Fibroblast of skin of scalp (primary cell): ENCODE measurements at places on chromosomes 1 and 21.

GRCh38 chr1:61221642-61222041 is 139.3 kb downstream of the NFIA start:
- DNase-seq = no peak

DNA sequence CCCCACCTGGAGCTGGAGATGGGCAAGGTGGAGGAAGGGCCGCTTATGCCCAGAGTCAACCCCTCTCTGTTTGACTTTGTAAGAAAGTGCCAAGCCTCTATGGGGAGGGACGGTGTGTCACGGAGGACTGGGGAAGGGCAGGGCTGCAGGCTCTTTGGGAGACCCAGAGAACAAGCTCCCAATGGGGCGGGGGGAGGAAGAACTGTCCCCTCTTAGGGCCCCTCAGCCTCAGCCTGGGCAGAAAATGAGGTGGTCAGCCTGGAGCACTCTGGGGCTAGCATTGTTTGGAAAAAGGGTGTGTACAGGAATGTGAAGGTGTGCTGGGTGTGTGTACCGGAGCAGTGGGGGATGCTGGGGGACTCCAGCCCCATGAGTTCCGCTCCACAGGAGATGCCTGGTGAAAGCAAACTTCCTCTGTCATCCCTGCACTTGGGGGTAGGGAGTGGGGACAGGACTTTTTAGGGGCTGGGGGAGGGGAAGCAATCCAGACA is 1.2 kb upstream of the INAVA start:
- no peak for DNase-seq

GRCh38 chr1:167717351-167717750 is 4.4 kb upstream of the MPZL1 start:
- peak; percentile 50 for DNase-seq

GRCh38 chr1:93140106-93140505 is 40.1 kb downstream of the TMED5 start:
- DNase-seq = no peak

DNA sequence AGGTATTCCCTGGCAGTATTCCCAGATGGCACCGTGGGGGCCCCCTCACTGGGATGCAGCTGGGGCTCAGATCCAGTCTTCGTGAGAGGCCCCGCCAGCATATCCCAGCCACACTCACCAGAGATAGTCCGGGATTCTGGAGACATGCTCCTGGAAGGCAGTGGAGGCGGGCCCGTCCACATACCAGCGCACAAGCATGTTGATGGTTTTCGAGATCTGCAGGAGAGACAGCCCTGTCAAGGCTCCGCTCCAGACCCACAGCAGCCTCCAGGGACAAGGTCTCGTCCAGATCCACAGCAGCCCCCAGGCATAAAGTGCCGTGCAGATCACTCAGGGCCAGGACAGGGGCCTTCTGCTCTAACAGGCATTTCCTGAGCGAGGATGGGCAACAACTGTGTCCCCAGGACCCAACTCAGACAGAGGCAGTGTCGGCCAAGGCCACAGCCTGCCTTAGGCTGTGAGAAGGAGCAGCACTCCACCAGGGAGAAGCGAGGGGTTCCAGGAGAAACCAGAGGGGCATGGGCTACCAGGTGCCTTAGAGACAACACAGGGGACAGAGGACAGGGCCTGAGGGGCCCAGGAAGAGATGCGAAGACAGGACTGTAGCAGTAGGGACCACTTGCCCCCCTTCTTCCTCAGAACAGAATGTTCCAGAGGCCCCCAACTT is 14.8 kb downstream of the LSS start:
- DNase-seq = peak; percentile 26

DNA sequence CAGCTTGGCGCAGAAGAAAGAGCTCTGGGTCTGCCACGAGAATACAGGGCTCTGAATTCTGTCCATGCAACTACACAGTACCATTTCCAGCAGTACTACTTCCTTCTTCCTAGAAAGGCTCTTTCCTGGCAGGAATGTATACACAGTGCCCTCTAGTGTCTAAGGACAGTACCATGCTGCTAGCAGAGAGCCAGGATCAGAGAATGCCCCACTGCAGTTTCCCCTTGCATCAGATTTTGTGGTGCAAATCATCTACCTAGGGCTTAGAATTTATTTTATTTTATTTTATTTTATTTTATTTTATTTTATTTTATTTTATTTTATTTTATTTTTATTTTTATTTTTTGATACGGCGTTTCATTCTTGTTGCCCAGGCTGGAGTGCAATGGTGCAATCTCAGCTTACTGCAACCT is 50.8 kb downstream of the PAX7 start:
- peak; percentile 45 for DNase-seq

DNA sequence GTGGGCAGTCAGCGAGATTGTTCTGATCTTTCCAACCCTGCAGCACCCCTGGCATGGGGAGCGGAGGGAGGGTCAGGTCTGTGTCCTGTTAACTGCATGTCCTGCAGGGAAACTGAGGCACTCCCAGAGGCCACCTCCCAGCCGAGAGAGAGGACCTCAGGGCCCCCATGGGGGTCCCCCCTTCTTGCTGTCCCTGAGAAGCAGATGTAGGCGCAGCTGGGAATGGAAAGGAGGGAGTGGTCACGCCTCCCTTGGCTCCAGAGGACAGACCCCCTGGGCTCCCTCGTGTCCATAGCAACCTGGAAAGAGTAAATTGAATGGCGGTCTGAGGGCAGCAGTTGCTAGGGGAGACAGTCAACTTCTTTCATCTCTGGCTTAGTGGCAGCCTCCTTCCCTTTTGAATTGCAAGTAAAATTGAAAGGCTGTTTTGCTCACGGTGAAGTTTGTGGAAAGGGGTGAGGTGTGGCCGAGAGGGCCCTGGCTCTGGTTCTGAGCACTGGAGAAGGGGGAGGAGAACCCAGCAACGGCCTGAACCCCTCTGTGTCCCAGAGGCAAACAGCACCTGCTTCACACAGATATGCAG is 4.9 kb downstream of the CROCC start:
- peak; percentile 47 for DNase-seq

DNA sequence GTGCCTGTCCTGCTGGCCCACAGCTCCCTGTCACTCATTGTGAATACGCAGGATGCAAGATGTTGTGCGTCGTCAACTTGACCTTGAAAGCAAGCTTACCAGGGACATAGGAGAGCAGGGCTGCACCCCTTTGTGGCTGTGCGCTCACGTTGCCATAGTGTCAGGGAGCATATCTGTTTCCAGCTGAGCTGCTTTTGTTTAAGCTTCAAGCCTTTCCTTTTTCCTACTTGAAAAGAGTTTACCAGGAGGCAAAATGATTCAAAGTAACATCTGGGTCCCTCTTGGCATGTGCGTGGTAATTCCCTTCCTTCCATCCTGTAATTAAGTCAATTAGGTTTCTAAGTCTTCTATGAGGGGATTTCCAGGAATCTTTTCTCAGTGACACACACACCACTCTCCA is 537.1 kb downstream of the AJAP1 start:
- DNase-seq = no peak

- no peak for DNase-seq
These were observed 40.9 kb downstream of the GFI1 start for GRCh38 chr1:92445865-92446264.

DNA sequence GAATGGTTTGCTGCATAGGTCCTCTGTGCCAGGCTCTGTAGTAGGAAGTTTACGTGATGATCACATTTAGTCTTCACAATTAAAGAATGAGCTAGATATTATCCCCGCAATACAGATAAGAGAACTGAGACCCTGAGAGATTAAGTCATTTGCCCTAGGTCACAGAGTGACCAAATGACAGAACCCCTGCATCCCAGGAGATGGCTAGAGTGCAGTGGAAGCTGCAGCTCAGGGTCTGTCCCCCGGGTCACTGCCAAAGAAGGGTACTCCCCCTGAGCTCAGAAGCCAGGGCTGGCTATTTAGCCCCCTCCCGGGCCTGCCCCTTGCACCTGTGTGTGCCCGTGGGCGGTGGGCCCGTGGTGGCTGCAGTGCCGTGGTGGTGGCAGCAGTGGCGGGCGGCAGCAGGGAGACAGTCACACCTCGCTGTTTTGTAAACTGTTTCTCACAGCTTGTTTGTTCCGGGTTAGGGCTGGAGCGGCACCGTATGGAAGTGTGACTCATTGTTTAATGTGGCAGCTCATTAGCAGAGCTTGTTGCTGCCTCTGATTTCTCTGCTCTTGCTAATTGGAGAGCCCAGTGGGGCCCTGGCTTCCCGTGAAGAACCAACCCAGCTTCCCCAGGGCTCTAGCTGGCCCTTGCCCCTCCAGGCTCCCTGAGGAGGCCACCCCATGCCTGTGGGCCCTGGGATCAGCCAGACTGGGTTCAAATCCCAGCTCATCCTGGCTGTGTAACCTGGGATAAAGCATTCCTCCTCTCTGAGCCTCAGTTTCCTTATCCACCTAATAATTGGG is 19.3 kb upstream of the FOXO6 start:
- DNase-seq = no peak

DNA sequence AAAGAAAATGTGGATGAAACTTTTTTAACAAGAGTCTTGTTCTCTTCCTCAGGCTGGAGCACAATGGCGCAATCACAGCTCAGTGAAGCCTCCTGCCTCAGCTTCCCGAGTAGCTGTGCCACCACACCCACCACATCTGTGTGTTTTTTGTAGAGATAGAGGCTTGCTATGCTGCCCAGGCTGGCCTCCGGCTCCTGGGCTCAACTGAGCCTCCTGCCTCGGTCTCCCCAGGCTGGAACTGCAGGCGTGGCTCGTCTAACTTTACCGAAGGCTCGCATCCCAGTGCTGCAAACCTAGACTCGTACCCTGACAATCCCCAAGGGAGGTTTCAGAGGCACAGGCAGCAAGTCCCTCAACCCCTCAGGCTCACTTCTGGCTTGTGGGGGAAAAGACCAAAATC is 14.5 kb downstream of the SSU72 start:
- DNase-seq = no peak

- no peak for DNase-seq
These were observed 473.1 kb downstream of the ADGRL2 start for GRCh38 chr1:82273816-82274215.

- no peak for DNase-seq
These were observed 76.2 kb downstream of the PBX1 start for GRCh38 chr1:164635059-164635802.

GRCh38 chr1:165900576-165901380 is 73.4 kb downstream of the UCK2 start:
- peak; percentile 44 for DNase-seq

DNA sequence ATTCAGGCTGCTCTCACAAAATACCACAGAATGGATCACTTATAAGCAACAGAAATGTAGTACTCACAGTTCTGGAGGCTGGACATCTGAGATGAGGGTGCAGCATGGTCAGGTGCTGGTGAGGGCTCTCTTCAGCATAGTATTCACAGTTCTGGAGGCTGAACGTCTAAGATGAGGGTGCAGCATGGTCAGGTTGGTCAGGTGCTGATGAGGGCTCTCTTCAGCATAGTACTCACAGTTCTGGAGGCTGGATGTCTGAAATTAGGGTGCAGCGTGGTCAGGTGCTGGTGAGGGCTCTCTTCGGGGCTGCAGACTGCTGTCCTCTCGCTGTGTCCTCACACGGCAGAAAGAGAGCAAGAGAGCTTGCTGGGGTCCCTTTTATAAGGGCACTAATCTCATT is 17.1 kb downstream of the PDZK1IP1 start:
- DNase-seq = no peak

DNA sequence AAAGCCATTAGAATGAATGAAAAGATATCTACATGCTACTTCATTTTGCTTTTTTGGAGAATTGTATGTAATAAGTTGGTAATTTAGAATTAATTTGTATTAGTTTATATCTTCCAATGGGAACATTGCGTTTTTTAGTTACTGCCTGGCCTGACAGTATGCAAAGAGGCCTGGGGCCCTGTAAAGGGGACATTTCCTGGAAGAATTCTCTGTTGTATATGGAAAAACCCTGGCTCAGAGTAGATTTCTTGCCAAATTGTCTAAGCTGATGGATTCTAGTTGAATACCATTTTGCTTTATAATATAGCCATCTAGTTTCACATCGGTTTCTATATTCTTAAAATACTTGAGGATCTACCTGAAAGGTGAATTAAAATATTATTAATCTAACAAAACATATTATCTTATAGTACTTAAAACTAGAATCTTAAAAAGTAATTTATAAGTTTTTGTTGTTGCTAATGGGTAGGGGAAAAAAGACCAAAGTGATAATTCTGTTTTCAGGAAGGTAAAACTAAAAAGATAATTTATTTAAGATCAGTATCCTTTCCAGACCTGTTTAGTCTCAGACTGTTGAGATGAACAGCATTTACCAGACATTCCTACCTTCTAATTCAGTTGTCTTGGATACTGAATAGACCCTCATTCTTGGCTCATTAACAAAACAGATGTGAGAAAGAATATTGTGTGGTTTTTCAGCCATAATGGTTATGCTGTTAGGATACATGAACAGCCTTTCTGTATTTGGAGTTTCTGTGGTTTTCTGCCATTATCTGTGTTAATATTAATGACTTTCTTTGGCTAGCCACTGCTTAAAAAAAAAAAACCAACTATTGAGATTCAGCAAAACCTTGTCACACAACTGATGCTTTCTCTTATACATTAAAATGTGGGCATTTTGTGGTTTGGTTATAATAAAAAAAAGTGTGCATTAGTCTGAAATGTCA is 4.8 kb downstream of the AGO3 start:
- DNase-seq = peak; percentile 16

- no peak for DNase-seq
These were observed 12.0 kb downstream of the SETD4 start for GRCh38 chr21:36048357-36048756.

DNA sequence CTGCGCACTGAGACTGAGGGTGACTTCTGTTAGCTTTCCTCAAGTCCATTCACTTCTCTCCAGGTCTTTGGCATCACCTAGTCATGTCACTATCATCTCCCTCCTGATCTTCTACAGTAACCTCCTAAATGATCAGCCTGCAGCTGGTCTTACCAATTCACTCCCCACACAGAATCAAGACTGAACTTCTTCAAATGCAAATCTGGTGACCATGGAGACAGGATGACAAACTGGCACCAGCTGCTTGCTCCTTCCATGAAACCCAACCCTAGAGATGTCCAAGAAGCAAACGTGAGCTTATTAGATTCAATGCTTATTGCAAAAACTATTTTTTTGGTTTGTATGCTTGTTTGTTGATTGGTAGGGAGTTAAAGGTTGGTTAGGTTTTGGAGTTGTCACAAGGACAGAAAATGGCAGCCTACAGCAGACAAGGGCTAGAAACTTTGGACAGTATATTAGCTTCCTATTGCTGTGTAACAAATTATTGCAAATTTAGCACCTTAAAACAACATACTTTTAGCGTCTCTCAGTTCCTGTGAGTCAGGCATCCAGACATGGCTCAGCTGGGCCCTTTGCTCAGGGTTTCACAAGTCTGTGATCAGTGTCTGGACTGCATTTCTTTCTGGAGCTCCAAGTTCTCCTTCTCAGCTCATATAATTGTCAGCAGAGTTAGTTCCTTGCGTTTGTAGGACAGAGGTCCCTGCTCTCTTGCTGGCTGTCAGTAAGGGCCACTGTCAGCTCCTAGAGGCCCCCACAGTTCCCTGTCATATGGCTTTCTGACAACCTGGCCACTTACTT is 53.3 kb upstream of the GJA8 start:
- DNase-seq = no peak

GRCh38 chr1:24725209-24725651 is 20.0 kb upstream of the CLIC4 start:
- DNase-seq = peak; percentile 52
